Stimulated activated naive CD8-positive, alpha-beta T cell treated with anti-CD3 and anti-CD28 coated beads, Interleukin-15, Interleukin-2, amounts not matched to agents 100 U/mL and 50 U/mL, for 24 hours (primary cell): ENCODE measurements at places on chromosomes 7 and 10.

DNA sequence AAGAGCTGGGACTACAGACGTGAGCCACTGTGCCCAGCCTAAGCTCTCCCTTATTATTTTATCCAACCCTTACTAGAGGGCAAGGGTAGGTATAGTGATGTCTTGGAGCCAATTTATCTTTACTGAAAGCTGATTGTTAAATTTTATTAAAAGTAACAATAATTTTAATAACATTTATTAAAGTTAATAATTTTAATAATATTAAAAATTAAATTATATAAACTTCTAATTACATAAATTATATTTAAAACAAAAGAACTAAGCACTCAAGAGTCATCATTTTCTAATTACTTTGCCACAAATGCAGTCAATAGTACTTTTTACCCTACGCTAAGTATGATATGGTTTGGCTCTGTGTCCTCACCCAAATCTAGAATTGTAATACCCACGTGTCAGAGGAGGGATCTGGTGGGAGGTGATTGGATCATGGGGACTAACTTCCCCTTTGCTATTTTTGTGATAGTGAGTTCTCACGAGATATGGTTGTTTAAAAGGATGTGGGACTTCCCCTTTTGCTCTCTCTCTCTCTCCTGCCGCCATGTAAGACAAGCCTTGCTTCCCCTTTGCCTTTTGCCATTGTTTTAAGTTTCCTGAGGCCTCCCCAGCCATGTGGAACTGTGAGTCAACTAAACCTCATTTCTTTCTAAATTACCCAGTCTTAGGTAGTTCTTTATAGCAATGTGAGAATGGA is 58.4 kb upstream of the ETV1 start:
- no peak for DNase-seq

DNA sequence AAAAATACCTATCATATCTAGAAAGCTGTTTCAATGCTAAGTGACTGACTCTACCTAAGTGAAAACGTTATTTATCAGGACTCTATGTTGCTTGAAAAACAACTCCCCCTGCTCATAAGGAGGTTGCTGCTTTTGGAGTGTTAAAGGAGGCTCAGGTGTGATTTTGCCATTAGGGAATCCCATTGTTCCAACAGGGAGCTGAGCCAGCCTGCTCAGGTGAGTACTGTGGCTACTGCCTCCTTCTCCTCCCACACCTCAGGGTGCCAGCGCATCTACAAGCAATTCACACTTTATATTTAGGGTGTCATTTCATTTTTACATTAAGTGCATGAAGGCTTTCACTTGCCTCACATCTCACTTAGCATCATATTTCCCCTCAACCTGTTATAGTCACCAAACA is 84.7 kb downstream of the SEM1 start:
- no peak for DNase-seq

GRCh38 chr10:127756264-127756663 is 19.3 kb downstream of the FOXI2 start:
- no peak for DNase-seq

DNA sequence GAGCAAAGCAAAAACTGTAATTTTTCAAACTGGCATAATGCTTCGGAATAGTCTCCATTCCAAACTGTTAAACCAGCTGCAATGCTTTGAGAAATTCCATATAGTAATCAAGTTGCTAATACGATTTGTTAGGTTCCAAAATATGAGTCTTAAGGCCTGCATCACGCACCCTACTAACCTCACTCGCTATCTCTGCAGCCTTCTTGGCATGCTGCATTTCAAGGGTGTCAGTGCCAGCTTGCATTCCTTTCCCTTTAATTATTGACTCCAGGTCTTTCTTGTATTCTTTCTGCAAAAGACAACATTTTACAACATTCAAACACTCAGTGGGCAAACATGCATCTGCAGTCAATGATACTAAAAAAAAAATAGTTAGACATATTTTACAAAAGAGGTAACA is 61.8 kb downstream of the NEBL start:
- DNase-seq = no peak

GRCh38 chr10:30074933-30075332 is 15.5 kb upstream of the JCAD start:
- DNase-seq = no peak

DNA sequence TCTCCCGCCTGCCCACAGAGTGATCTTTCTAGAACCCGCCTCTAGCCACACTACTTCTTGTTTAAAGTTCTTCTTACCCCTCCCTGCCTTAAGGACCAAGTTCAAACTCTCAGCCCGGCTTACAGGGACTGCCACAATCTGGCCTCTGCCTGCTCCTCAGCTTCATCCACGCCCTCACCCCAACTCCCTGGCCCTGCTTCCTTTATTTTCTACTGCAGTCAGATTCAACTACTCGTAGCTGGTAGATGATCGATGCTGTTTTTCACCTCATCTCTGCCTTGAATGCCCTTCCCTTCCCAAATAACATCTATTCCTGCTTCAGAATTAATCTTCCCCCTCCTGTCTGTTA is 508.5 kb downstream of the RPS24 start:
- no peak for DNase-seq

DNA sequence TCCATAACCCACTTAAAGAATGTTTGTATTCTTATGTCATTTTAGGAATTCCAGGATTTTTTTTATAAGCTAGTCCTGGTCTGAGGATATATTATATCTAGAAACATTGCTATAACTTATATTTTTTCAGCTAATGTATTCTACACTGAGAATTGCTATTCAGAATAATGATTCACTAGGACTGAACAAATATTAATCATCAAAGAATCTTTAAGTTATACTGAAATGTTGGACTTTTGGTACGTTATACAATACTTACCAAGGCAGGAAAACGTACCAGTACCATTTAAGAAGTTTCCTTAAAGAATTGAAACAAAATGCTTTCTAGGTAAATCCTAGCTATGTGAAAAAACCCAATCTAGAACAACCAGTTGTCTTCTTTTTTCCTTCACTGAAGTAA is 18.4 kb downstream of the PTTG1IP2 start:
- DNase-seq = no peak

- no peak for DNase-seq
Observed at GRCh38 chr7:38171623-38172391, 6.2 kb upstream of the STARD3NL start.

- DNase-seq = no peak
Observed at GRCh38 chr7:158077934-158078910, 509.4 kb downstream of the PTPRN2 start.
